ENCODE measurements at places on chromosomes 3 and 15. TPM values are rescaled to one million over a fixed set of nuclear protein-coding genes. Genes with fewer than 3 reads are reported as not detected.

- H3K27ac ChIP-seq = no peak overlapping the region
- H3K4me3 ChIP-seq = no peak overlapping the region
- DNase-seq = no peak
- no peaks in the 10 kb centered on the region for H3K27me3 ChIP-seq
- no peaks in the 10 kb centered on the region for H3K4me1 ChIP-seq
These were observed 538.2 kb upstream of the SGO1 start for GRCh38 chr3:20724241-20724640.

- H3K36me3 ChIP-seq = no peaks in the 10 kb centered on the region
- H3K4me3 ChIP-seq = no peak overlapping the region
- peaks cover 4% of the 10 kb centered on the region for H3K4me1 ChIP-seq
These were observed 57.6 kb upstream of the CHRM5 start for GRCh38 chr15:33910741-33911140.

- no peak overlapping the region for H3K4me3 ChIP-seq
- H3K4me1 ChIP-seq = no peaks in the 10 kb centered on the region
- H3K36me3 ChIP-seq = no peaks in the 10 kb centered on the region
- H3K27ac ChIP-seq = no peak overlapping the region
These were observed 121.6 kb downstream of the TMEM108 start for GRCh38 chr3:133159498-133160475.

GRCh38 chr3:25151281-25151902 lies 276.7 kb upstream of the RARB start:
- no peaks in the 10 kb centered on the region for H3K27me3 ChIP-seq
- DNase-seq = peak; percentile 6
- no peaks in the 10 kb centered on the region for H3K4me1 ChIP-seq
- no peak overlapping the region for H3K4me3 ChIP-seq

GRCh38 chr3:144164352-144164751 lies 192.7 kb downstream of the DIPK2A start:
- H3K4me3 ChIP-seq = no peak overlapping the region
- H3K4me1 ChIP-seq = no peaks in the 10 kb centered on the region
- DNase-seq = no peak

DNA sequence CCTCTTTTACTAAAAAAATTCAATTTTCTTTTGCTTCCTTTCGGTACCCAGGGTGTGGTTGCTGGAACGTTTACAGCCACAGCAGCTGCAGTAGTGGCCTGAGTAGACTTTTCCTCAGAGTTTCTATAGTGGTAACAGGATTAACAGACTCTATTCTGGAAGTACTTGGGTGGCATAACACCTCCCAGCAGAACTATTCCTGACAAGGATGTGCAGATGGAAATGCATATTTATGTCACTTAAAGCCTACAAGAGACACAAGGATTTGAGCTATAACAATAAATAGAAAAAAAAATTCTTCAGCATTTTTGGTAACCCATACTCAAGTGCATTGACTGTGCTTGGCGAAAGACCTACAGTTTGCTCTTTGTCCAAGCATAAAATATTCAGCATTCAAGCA lies 94.0 kb downstream of the MDFIC2 start:
- H3K27me3 ChIP-seq = no peaks in the 10 kb centered on the region
- no peaks in the 10 kb centered on the region for H3K4me1 ChIP-seq
- no peak for DNase-seq
- no peak overlapping the region for H3K4me3 ChIP-seq
- no peaks in the 10 kb centered on the region for H3K36me3 ChIP-seq

DNA sequence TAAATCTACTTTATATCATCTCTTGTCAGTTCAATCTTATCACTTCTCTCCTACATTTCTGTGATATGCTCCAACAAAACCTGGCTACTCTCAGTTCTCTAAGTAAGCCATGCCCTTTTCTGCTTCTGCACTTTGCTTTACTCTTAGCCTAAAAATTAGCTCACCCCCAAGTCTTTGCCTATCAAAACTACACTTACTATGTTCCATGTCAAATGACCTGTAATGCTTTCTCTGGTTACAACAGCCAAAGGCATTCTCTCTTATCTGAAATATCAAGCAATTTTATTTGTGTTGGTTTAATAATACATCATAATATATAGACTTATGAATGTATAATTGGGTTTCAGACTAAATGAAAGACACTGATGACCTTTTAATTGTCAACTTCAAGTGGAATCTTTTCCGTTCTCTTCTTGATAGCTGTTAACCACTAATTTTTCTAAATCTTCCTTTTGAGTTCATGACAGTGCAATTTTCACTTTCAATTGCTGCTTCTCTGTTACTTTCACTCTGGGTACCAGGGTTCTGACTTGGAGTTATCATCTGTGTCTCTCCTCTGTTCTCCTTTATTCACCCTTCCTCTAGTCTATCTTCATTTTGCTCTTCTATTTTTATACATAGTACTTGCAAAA lies 619.0 kb upstream of the GOLIM4 start:
- H3K27me3 ChIP-seq = no peaks in the 10 kb centered on the region
- H3K27ac ChIP-seq = no peak overlapping the region
- no peak for DNase-seq

DNA sequence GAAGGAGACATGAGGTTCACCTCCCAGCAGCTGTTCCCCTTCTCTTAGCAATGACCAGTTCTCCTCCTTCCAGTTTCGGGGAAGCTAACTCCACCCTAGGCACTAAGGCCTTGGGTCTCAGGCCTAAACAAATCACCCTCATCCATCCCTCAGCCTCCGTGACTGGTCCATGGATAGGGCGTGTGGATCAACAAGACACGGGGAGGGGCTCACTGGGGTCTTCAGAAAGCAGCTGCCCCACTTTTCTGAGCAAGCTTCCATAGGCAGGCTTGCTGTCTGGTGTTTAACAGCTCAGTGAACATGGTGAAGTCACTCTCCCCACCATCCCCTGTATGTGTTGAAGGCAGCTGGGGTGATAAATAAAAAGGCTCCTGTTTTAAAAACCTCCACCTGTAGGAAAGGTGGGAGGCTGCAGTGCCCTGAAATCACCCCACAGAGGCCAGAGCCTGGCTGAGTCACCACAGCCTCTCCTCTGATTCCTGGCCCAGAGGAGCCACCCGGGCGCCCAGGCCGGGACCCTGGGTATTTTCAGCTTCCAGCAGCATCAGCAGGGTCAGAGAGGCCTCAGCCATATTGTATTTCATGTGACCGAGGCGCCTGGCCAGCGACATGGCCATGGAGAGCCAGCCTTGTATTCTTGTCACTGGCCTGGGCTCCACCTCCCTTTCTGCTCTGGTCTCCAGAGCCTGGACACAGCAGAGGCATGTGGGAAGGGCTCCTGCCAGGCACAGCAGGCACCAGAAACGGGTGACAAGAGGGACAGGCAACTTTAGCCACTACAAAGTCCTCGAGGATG lies 60.3 kb upstream of the HERC1 start:
- H3K4me1 ChIP-seq = peaks cover 12% of the 10 kb centered on the region
- H3K27me3 ChIP-seq = peaks cover 3% of the 10 kb centered on the region
- H3K4me3 ChIP-seq = no peak overlapping the region
- no peak for DNase-seq
- H3K27ac ChIP-seq = no peak overlapping the region

DNA sequence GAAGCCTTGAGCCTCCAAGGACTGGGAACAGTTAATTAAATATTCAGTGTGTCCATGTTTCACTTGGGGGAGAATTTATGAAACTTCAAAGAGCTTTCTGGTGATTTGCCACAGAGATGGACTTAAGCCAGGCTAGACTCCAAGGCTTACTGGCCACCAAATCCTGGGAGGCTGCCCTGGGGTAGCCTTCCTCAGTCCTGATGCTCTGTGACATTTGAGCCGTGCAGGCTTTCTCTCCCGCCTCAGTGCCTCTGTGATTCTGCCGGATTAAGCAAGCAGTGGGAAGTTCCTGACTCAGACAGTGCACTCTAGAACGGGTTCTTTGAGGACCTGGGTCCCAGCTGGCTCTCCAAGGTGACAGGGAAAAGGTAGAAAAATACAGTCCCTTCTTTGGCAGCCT lies 314.7 kb upstream of the ICE2 start:
- H3K27ac ChIP-seq = no peak overlapping the region
- no peaks in the 10 kb centered on the region for H3K4me1 ChIP-seq
- no peaks in the 10 kb centered on the region for H3K27me3 ChIP-seq
- no peak overlapping the region for H3K4me3 ChIP-seq
- H3K36me3 ChIP-seq = no peaks in the 10 kb centered on the region

DNA sequence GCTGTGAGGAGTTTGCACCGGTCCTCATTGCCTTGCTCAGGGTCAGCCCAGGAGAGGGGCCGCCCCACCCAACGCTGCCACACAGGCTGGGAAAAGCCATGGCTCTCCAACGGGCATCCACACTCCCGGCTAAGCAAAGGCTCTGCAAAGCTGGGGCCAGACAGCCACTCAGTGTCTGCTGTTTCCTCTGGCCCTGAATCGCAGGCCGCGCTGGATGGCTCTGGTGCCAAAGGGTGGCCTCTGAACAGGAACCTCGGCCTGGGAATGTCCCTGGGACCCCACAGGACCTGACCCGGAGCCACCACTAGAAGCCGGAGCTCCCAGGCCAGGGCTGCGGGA lies 42.9 kb downstream of the RPN1 start:
- no peak overlapping the region for H3K27ac ChIP-seq
- H3K4me1 ChIP-seq = no peaks in the 10 kb centered on the region
- no peak for DNase-seq
- no peaks in the 10 kb centered on the region for H3K27me3 ChIP-seq
- no peaks in the 10 kb centered on the region for H3K36me3 ChIP-seq

- H3K36me3 ChIP-seq = no peaks in the 10 kb centered on the region
- no peaks in the 10 kb centered on the region for H3K27me3 ChIP-seq
- DNase-seq = peak; percentile 71
- peaks cover 2% of the 10 kb centered on the region for H3K4me1 ChIP-seq
- H3K4me3 ChIP-seq = no peak overlapping the region
These were observed 70.2 kb downstream of the FOXB1 start for GRCh38 chr15:60074181-60074885.

GRCh38 chr3:52293491-52294319 lies 6.1 kb downstream of the GLYCTK start:
- no peak overlapping the region for H3K27ac ChIP-seq
- peaks cover 13% of the 10 kb centered on the region for H3K36me3 ChIP-seq
- DNase-seq = no peak
- H3K4me1 ChIP-seq = peaks cover 3% of the 10 kb centered on the region
- no peak overlapping the region for H3K4me3 ChIP-seq

- H3K27me3 ChIP-seq = no peaks in the 10 kb centered on the region
- no peaks in the 10 kb centered on the region for H3K36me3 ChIP-seq
- no peak overlapping the region for H3K4me3 ChIP-seq
These were observed 111.2 kb upstream of the KLHL25 start for GRCh38 chr15:85905751-85906450.

DNA sequence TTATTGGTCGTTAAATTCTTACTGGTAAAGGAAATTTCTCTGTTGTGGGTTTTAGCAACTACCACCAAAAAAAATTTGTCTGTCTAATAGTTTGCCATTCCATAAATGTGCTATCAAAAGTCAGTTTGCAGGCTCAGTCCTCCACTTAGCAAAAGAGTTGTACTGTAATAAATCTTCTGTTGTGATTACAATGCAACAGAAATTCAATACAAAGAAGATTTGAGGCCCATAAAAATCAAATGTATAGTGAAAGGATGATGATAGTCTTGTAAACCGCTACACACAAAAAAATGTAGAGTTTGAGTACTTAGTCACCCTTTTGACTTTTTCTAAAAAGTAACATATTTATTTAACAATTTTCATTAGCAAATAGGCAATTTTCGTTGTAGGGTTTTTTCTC lies 251.7 kb downstream of the VGLL3 start:
- no peaks in the 10 kb centered on the region for H3K36me3 ChIP-seq
- H3K4me1 ChIP-seq = no peaks in the 10 kb centered on the region
- H3K27ac ChIP-seq = no peak overlapping the region
- no peak overlapping the region for H3K4me3 ChIP-seq

- peaks cover 5% of the 10 kb centered on the region for H3K4me1 ChIP-seq
- no peak for DNase-seq
- H3K4me3 ChIP-seq = no peak overlapping the region
- H3K36me3 ChIP-seq = no peaks in the 10 kb centered on the region
- H3K27ac ChIP-seq = no peak overlapping the region
These were observed 81.5 kb upstream of the CDIN1 start for GRCh38 chr15:36497901-36498300.

DNA sequence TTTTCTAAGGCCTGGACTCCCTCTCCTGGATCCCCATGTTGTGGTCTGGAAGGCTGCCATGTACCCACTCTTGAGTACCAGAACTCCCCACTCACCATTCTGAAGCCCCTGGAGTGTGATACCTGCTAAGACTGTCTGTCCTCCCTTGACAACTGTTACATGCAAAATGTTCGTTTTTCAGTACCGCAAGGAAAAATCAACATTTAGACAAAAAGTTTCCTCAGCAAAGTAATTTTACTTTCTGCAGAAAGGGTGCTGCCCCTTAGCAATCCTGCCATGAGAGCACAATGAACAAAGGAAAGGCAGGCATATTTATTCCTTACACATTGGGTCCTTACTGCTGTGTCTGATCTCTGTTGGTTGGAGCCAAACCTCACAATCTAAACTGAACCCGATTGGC lies 7.0 kb upstream of the GK5 start:
- no peaks in the 10 kb centered on the region for H3K36me3 ChIP-seq
- DNase-seq = no peak
- no peaks in the 10 kb centered on the region for H3K27me3 ChIP-seq

GRCh38 chr3:111882799-111883198 lies 23.7 kb downstream of the PHLDB2 start:
- H3K27ac ChIP-seq = no peak overlapping the region
- no peak overlapping the region for H3K4me3 ChIP-seq
- peaks cover 8% of the 10 kb centered on the region for H3K36me3 ChIP-seq
- H3K4me1 ChIP-seq = no peaks in the 10 kb centered on the region

GRCh38 chr15:42523331-42523730 lies 25.3 kb downstream of the LRRC57 start:
- no peak for DNase-seq
- no peak overlapping the region for H3K27ac ChIP-seq
- H3K27me3 ChIP-seq = no peaks in the 10 kb centered on the region
- peaks cover 4% of the 10 kb centered on the region for H3K36me3 ChIP-seq
- no peaks in the 10 kb centered on the region for H3K4me1 ChIP-seq

The OXSM gene
- 9.9 TPM for total RNA-seq

The WDR93 gene
- 0.17 TPM for total RNA-seq

The NUSAP1 gene
- total RNA-seq = 15.9 TPM

The CTDSPL gene
- 31.8 TPM for total RNA-seq

The DAZL gene
- total RNA-seq = not detected

The RTP1 gene
- total RNA-seq = not detected

The MESP2 gene
- total RNA-seq = 0.99 TPM

The GPR15 gene
- total RNA-seq = not detected

The PPP1R14D gene
- total RNA-seq = not detected

The FHIT gene
- 2.1 TPM for total RNA-seq

The LRRC2 gene
- total RNA-seq = 0.77 TPM

The SGO1 gene
- total RNA-seq = 0.26 TPM

The CCR3 gene
- total RNA-seq = 0.26 TPM
